Activated T-helper 1 cell treated with anti-CD3 and anti-CD28 coated beads, Interleukin-12 subunit alpha, Interleukin-12 subunit beta, Interleukin-2, Interleukin-4 antibody, amounts not matched to agents 30 ng/mL and 10 ng/mL and 1 ng/mL, durations not matched to agents 14 hours and 24 hours and 36 hours (primary cell): ENCODE measurements at places on chromosomes 5 and 9.

GRCh38 chr9:118533101-118533500 lies 828.9 kb downstream of the TLR4 start:
- DNase-seq = no peak

GRCh38 chr5:122434205-122434970 lies 122.4 kb downstream of the SNCAIP start:
- DNase-seq = no peak

GRCh38 chr5:115686738-115687074 lies 60.9 kb upstream of the TMED7 start:
- DNase-seq = no peak

- no peak for DNase-seq
Measured at GRCh38 chr5:142670804-142671203, 15.1 kb downstream of the FGF1 start.

GRCh38 chr9:14453286-14453685 lies 139.3 kb upstream of the NFIB start:
- no peak for DNase-seq

- no peak for DNase-seq
Measured at GRCh38 chr5:29262339-29263123, 1931.0 kb upstream of the CDH6 start.

DNA sequence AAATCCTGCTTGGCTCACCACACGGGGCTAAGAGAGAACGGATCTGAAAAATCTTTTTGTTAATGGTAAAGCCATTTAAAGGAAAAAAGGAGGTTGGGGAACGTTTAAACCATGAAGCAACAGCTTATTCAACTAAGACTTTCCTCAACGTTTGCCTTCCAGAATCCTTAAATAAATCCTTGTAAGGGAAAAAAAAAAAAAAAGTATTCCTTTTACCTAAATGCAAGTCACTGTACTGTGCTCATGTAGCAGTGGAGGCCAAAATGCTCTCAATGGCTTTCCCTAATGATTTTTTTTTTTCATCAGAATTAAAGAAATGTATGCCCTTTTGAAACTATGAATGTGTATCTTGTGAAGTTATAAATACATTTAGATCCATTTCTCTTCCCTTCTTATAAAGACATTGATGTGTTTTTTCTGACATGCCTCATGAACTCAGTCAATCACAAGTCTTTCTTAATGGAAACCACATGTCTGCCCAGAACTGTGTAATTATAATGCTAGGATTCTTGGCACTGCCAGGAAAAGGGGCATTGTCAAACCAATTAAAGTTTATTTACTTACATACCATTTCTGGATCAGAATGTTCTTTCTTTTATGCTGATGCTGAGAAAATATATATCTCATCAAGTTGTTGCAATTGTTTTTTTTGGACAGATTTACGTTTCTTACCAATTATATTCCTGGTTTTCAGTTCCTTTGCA lies 107.5 kb downstream of the EBF1 start:
- no peak for DNase-seq

- no peak for DNase-seq
Measured at GRCh38 chr9:99185934-99186333, 35.8 kb downstream of the ALG2 start.

DNA sequence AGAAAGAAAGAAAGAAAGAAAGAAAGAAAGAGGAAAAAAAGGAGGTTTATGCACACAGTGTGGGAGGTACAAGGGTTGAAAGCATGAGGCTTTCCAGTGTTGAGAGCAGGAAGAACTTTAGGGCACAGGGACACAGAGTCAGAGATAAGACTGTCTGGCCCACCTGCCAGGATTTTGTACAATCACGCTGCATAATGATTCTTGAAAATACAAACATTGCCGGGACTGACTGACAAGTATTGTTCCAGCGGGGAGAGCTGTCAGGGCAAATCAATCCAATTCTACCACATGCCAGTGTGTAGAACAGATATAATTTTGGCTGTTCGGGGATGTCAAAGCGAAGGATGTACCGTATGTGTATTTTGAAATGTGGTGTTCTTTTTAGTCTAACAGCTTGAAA lies 254.7 kb downstream of the NTRK2 start:
- DNase-seq = no peak

DNA sequence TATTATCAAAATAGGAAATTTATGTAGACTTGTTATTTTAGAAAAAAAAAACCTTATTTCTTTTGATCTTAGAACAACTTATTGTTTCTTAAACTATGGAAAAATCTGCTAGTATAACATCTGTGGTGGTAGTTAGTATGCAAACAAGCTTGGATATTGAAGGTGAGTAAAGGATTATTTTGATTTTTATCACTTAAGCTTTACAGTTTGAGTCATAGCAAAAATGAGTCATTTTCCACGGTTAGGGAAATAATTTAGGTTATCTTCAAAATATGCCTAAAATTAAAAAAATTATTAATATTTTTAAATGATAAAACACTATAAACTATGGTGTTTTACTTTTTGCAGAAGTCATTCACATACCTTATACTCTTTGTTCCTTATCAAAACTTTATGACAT lies 107.2 kb upstream of the DHFR start:
- DNase-seq = no peak

GRCh38 chr9:134290603-134291451 lies 35.4 kb upstream of the RXRA start:
- DNase-seq = no peak

GRCh38 chr9:27212191-27212590 lies 84.8 kb downstream of the EQTN start:
- DNase-seq = no peak

GRCh38 chr9:114591849-114592248 lies 4.3 kb downstream of the ATP6V1G1 start:
- no peak for DNase-seq

GRCh38 chr5:33969572-33970452 lies 14.7 kb downstream of the SLC45A2 start:
- DNase-seq = no peak

- no peak for DNase-seq
Measured at GRCh38 chr9:29439961-29440360, 1866.7 kb upstream of the C9orf72 start.

DNA sequence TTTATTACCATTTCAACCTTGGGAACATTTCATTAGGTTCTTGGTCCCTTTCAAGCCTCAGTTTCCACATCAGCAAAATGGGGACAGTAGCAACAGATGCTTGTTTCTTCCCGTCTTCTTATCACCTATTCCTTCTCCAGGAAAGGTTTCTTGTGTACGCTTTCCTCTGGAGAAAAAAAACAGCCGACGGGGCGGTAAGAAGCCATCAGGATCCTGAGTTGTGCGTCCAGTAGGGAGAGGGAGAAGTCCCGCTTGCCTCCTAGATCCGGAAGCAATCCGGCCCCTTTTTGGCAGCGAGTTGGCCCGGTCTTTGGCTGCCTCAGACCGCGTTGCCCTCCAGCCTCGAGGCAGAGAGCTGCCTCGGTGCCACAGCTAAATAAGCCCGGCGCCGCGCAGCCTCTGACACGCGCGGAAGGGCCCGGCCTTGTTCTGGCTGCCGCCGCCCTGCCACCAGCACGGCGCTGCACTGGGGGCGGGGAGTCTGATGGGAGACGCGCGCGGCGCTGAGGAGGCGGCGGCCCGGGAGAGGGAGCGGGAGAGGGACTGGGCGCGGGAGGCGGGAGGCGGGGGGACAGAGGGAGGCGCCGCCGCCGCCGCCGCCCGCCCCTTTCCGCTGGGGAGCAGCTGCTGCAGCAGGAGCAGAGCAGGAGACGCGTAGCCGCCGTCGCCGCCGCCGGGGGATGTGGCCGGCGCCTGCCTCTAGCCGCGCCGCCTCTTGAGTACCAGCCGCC lies at the start of gene SLC44A1:
Gene SLC44A1, plus strand, starts transcription at position 649 of the 731 bp plus-strand sequence. CDS start 218 bp downstream, outside the sequence.
- peak; percentile 93 for DNase-seq

- no peak for DNase-seq
Measured at GRCh38 chr5:32726086-32726557, 15.0 kb downstream of the NPR3 start.

- DNase-seq = no peak
Measured at GRCh38 chr5:6659941-6660684, 26.9 kb downstream of the SRD5A1 start.

DNA sequence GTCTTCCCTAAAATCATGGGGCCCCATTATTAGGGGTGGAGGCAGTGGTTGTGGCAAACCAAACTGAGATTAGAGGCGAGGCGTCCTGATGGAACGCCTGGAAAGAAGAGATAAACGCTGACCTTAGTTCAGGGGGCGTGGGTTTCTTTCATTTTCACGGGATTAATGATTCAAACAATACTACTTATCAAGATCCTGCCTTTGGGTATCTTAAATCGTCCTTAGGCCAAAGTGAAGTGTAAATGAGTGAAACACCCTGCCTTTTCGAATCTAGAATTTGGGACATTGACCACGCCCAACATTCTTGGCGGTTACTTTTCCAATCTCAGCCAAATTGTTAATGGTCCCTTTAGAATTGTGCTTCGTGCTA lies 1.0 kb upstream of the UBTD2 start:
- no peak for DNase-seq

DNA sequence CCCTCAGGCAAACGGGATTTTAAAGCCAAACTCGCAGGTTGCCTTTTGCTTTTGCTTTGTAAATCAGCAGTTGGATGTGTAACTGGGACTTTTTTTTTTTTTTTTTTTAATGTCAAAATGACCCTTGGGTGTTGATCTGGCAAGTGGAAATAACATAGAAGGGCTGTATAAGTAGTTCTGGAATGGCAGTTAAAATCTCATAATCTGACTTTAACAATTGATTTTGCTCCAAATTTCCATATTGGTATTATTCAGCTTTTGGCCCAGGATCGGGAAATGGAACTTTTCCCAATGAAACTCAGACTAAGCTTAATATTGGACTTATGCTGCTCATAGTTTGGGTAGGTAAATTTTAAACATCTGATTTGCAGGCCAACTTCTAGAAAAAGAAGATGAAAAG lies 346.8 kb upstream of the NUDT12 start:
- DNase-seq = no peak

GRCh38 chr5:113059232-113060040 lies 82.8 kb downstream of the DCP2 start:
- no peak for DNase-seq

GRCh38 chr5:31966936-31967335 lies 207.2 kb downstream of the GOLPH3 start:
- DNase-seq = no peak

DNA sequence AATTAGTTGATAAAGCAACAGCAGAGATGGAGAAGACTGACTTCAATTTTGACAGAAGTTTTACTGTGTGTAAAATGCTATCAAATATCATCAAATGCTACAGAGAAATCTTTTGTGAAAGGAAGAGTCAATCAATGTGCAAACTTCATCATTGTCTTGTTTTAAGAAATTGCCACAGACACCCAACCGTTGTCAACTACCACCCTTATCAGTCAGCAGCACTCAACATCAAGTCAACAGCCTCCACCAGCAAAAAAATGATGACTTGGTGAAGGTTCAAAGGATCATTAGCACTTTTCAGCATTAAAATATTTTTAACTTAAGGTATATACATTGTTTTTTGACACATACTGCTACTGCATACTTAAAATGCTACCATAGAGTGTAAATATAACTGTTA lies 888.8 kb downstream of the CDH18 start:
- DNase-seq = no peak

- no peak for DNase-seq
Measured at GRCh38 chr5:82364497-82364896, 86.3 kb upstream of the RPS23 start.

GRCh38 chr9:38047301-38048251 lies 21.5 kb downstream of the SHB start:
- no peak for DNase-seq

DNA sequence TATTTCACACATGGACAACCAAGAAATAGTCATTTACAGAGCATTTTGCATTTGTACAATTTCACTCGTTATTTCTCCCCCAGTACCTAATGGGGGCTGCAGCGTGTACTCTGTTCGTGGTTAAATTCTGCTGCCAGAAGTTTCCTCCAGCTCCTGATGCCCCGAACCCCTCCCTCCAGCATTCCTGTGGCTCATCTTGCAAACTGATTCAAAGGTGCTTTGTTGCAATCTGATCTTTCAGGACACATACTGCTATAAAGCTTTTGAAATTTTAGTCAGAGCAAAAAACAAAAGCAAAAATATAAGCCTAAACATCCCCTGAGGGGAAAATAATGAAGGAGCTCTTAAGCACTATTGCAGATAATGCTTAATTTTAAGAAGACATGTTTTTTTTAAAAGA lies 27.7 kb downstream of the UBLCP1 start:
- no peak for DNase-seq

- no peak for DNase-seq
Measured at GRCh38 chr9:128360826-128361225, 10.3 kb upstream of the URM1 start.

- peak; percentile 27 for DNase-seq
Measured at GRCh38 chr5:80837679-80838078, 122.5 kb upstream of the RASGRF2 start.

GRCh38 chr9:126822278-126822677 lies 17.4 kb downstream of the ZBTB43 start:
- DNase-seq = no peak

DNA sequence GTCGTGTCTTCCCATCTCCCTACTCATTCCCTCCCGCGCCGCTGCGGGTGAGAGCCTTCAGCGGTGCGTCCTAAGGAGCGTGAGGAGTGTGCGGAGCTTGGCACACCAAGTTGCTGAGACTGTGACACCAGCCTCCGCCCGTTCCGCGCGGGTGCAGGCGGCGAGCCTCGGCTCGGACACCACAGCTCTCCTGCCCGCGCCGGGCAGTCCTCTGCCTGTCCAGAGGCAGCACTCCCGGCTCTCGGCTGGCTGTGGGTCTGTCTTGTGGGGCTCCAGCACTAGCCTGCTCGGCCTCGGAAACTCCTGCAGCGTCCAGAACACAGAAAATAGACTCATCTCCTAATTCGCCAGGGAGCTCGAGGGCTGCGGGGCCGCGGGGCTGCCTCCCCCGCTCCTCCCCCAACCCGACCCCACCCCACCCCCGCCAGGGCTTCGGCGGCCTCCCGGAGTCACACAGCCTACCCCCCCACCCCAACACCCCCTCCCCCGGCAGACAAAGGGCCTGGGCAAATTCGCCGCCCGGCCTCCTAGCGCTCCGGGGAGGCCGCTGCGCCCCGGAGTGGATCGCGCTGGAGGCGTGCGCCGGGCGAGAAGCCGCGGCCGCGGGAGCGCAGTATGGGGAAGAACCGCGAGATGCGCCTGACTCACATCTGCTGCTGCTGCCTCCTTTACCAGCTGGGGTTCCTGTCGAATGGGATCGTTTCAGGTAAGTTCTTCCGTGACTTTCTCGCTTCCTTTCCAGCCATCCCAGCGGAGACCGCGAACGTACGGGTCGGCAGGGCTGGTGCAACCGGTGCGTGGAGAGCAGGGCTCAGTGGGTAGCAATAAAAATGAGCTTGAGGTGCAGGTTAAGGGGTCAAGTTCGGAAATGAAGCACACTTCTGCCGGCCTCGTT lies at the start of gene ADAMTS19:
Gene ADAMTS19, plus strand, starts transcription at position 522 of the 895 bp plus-strand sequence. Its CDS starts 94 bp downstream, at position 616.
- DNase-seq = no peak

DNA sequence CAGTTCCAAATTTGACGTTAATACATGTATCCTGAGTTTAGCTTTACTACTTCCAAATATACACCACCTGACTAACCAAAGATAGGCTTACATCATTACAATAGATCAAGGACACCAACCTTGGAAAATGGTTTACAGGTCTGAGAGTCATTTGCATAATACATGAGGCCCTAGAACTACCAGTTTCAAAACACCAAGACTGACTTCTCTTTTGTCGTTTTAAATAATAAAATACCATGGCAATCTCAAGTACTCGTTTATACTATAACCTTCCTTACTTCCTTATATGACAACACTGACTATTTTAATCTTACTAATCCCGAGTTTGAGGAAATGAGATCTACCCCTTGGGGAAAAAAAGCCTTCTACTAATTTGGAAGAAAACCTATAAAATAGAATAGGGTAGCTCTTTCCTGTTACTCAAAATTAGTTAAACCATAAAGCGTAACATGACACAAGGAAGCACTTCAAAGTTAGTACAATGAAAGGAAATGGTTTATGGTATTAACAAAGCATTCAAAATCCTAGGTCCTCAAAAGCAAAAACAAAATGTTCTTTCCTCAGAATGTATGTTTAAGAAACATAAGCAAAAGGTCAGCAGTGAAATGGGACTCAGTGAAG lies 42.1 kb downstream of the UBQLN1 start:
- no peak for DNase-seq
